Psoas muscle (tissue), 8 donors: ENCODE measurements at places on chromosomes 3 and 15. TPM values are rescaled to one million over a fixed set of nuclear protein-coding genes. Genes with fewer than 3 reads are reported as not detected.

DNA sequence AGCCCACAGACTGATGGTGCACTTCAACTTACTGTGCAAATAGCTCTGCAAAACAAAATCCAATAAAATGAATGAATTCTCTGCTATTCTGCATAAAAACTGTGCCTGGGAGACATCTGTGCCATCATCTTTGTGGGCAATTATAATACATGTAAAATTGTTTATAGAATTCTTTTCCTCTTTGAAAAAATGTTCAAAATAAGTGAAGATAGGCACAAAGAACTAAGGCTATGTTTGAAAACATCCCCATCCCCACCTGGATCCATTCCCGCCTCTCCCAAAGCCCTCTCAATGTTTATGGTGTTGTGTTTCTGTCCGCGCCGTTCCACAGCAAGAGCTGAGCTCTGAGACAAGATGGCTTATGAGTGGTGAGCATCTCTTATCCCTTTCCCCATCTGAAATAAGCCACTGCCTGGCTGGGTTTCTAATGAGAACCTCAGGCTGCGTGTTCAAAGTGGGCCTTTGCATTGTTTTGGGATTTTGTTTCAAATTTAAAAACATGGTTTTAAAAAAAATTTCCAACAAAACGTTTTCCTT lies 22.4 kb upstream of the SNRPA1 start:
- no peak overlapping the region for H3K4me3 ChIP-seq
- no peaks in the 10 kb centered on the region for H3K36me3 ChIP-seq
- no peak for DNase-seq
- H3K27ac ChIP-seq = no peak overlapping the region
- H3K27me3 ChIP-seq = no peaks in the 10 kb centered on the region

GOLGA8R gene
- 1.2 TPM for total RNA-seq

LRRC2 gene
- 95.7 TPM for total RNA-seq

AP3B2 gene
- 0.46 TPM for total RNA-seq
